ENCODE measurements at places on chromosomes 2 and 18. TPM values are rescaled to one million over a fixed set of nuclear protein-coding genes. Genes with fewer than 3 reads are reported as not detected.

ABCB11 gene
- total RNA-seq, result not detected

XDH gene
- not detected for total RNA-seq

UPP2 gene
- not detected for total RNA-seq

GPR45 gene
- not detected for total RNA-seq
